ENCODE measurements at places on chromosomes 6 and 20.

DNA sequence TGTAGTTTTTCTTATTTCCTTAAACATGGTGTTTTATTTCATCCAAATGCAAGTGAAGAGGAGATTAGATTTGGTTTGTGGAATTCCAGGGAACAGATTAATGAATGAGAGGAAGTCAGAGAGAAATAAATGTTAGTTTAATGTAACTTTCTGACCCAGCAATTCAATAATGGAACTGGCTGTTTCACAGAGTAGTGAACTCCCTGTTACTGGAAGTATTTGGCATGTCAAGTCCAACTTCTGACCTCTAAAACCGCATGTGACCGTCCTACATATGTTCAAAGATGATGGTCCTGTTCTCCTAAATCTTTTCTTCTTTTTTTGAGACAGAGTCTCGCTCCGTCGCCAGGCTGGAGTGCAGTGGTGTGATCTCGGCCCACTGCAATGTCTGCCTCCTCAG lies 18.7 kb downstream of the PROCR start:
- no peak for DNase-seq

- DNase-seq, result no peak
Observed at GRCh38 chr20:44832724-44833123, 22.4 kb upstream of the RIMS4 start.

DNA sequence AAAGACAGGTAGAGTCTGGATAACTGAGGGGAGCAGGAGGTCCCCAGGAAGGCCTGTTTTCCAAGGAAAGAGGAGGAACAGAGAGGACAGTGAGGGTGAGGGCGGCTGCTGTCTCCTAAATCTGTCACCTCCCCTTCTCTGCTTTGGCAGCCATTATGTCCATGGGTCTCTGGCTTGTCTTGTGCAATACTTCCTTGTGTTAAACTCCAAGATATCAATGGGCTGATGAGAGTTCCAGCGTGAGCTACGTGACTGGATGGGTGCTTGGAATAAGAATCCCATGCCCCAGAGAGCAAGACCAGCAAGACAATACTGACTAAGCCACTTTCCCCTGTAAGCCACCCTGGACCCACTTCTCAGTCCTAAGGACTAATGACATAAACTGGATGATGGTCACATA lies 26.3 kb upstream of the DNAAF9 start:
- DNase-seq, result no peak

DNA sequence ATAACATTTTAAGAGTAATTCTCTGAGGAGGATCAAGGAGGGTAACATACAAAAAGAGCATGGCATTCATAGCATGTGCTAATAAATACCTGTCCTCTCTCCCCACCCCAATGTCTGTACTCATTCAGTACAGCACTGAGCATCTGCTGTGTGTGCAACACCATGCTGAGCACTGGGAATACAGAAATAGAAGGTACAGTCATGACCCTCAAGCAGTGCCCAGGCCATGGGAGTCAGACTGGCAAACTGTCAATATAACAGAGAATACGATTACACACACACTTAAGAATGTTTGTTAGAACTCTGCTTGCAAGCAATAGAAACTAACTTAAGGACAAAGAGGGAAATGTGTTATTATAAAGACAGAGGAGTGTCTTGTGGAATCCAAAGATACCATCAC lies 24.7 kb upstream of the ZFAND3 start:
- DNase-seq, result peak; percentile 39

GRCh38 chr6:46491628-46492547 lies 639 bp upstream of the RCAN2 start:
- DNase-seq, result no peak

GRCh38 chr20:37204056-37204455 lies 24.7 kb upstream of the MROH8 start:
- DNase-seq, result no peak

DNA sequence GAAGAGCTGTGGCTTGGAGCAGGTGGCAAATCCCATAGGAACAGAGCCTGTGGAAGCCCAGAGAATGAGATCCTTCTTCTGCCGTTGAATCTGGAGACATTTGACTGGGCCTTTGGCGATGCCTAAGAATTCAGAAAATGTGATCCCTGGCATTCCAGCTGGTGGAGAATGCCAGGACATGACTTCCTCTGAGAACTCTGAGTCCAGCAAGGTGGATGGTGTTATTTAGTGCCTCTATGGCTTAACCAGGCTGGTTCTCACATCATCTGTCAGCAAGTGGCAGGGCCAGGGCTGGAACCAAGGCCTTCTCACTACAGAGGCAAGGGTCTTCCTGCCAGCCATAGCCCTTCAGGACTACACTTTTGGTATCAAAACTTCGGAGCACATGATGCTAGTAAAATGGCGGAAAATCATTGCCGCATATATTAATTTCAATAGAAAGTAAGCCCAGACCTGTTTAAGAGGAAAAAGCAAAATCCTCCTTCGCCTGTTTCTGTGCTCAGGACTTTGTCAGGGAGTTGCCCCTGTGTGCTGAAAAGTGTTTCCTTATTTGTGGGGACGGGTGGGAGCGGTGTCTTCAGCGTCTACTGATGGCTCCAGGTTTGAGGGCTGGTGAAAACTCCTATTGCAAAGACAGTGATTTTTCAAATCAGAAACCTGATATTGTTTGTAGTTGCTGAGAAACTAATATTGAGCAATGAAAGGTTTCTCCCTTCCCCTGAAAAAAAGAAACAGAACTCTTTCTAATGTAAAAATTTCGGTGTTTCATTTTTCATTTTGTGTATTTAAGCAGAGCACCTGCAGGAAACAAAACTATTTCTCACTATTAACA lies 23.9 kb downstream of the DUSP22 start:
- DNase-seq, result no peak

DNA sequence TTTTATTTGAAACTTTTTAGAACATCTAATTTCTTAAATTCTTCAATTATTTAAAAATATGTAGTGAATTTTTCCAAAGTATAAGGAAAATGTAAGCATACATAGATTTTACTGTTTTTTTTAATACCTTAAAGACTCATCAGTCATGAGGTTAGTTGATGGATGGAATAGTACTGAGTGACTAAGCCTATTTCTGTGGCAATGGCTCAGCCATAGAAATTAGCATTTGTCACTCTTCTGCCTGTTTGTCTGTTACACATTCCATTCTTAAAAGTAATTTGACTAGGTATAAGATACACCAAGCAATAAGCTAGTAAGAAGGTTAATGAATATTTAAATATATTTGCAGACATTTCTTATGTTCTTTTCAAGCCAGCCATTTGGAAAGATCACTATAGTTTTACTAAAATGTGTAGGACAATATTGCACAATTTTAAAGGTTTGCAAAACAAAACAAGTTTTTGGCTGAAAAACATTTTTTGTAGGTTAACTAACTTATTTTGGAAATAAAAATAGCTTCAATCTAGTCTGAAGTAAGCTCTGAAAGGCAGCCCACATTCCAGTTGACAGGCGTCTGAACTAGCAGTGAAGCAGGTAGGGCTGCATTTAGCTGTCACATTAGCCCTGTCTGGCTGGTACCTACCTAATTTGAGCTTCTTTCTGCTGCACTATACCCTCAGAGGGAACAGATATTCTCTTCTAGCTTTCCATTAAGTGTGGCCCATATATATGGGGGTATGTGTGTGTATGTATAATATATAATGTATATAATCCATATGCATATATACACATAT lies 385.7 kb downstream of the GRIK2 start:
- DNase-seq, result no peak

GRCh38 chr6:152401978-152402377 lies 235.2 kb downstream of the SYNE1 start:
- peak; percentile 30 for DNase-seq

DNA sequence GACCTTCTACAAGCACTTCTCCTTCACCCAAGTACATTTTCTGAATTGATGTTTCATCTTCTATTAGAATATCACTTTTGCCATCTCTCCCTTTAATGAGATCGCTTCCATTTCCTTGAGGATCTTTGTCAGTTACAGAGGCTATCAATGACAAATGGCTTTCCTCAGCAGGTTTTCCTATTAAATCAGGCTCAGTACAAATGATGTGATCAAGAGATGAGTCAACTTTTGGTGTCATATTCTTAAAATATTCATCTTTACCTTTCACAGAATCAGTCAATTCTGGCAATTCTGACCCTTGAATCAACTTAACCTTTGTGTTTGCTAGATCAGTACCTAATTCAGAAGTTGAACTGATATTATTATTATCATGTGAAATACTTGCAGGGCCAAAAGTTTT lies 37.3 kb downstream of the DST start:
- DNase-seq, result no peak

DNA sequence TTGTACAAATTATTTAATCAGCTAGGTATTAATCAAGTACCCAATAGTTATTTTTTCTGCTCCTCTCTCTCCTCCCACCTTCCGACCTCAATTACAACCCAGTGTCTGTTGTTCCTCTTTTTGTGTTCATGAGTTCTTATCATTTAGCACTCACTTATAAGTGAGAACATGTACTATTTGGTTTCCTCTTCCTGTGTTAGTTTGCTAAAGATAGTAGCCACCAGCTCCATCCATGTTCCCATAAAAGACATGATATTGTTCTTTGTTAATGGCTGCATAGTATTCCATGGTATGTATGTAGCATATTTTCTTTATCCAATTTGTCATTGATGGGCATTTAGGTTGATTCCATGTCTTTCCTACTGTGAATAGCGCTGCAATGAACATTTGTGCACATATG lies 652.8 kb upstream of the CITED2 start:
- DNase-seq, result no peak

DNA sequence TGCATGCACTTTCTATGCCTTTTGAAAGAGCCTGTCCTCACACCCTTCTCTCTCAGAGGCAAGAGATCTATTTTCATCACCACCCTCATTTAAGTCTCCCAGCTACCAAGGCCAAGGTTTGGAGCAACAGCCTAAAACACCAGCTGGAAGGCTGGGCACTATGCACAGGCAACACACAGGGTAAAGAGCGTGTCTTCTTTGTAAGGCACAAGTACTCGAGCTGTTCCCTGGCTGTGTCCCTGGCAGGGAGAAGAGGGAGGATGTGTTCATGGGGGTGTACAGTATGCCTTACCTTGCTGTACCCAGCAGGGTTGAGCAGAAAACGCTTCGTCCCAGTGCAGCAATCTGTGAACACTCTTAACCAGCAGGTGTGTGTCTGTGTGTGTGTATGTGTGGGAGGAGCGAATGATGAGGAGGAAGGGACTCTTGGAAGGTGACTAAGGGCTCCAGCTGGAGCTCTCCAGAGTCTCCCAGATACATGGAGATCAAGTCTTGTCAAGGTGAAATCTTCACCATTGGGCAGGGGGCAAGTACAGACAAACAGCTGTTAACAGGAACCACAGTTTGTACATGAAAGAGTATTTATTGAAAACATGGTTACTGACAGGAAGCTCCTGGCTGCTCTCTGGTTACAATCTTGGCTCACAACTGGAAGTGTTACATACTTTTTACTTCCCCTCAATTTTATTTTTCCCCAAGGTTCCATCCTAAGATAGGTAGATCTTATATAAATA lies 40.8 kb downstream of the ELMO2 start:
- DNase-seq, result no peak

- no peak for DNase-seq
Observed at GRCh38 chr20:50260479-50261221, 70.0 kb downstream of the CEBPB start.

DNA sequence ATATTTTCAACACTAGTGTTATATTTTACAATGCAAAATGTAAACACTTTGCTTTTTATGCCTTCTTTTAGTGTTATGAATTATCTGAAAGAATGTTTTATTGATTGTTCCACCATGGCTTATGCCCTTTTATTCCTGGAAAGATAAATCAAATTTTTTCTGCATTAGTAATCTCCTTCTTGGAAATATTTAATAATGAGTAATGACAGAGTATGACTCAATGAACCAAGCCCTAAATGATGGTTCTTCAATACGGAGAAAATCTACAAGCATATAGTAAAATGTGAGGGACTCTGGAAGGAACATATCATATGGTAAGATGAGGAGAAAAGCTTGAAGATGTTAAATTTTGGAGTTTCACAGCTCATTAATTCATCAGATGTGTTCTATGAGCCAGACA lies 929.6 kb downstream of the C6orf118 start:
- DNase-seq, result peak; percentile 3

- DNase-seq, result no peak
Observed at GRCh38 chr6:83333500-83333899, 97.4 kb downstream of the ME1 start.

GRCh38 chr6:137543114-137543513 lies 48.9 kb upstream of the OLIG3 start:
- DNase-seq, result no peak

GRCh38 chr6:137893181-137893580 lies 26.1 kb downstream of the TNFAIP3 start:
- DNase-seq, result no peak

- peak; percentile 6 for DNase-seq
Observed at GRCh38 chr6:147873816-147874215, 365.3 kb downstream of the SAMD5 start.

- no peak for DNase-seq
Observed at GRCh38 chr20:20363799-20364592, 3.9 kb upstream of the INSM1 start.
